ENCODE measurements at places on chromosomes 2 and 18. TPM values are rescaled to one million over a fixed set of nuclear protein-coding genes. Genes with fewer than 3 reads are reported as not detected.

The SALL3 gene
- 15.2 TPM for total RNA-seq

The PPP1CB gene
- total RNA-seq: 297 TPM

The TMEM214 gene
- total RNA-seq: 61.0 TPM

The SPHKAP gene
- total RNA-seq: 8.7 TPM

The SCN2A gene
- total RNA-seq: 24.2 TPM

The VWC2L gene
- total RNA-seq: 11.5 TPM

The COL6A3 gene
- 291 TPM for total RNA-seq

The REG1B gene
- not detected for total RNA-seq

The G6PC2 gene
- total RNA-seq: 4.2 TPM

The ERFE gene
- 1.4 TPM for total RNA-seq

The MEP1B gene
- not detected for total RNA-seq

The LRRC30 gene
- 0.49 TPM for total RNA-seq

The ZNF892 gene
- total RNA-seq: 27.9 TPM

The LRPPRC gene
- total RNA-seq: 109 TPM

The FZD7 gene
- total RNA-seq: 31.8 TPM

The MC5R gene
- total RNA-seq: 0.33 TPM

The GKN2 gene
- not detected for total RNA-seq

The HOXD3 gene
- 3.0 TPM for total RNA-seq

The CCDC150 gene
- total RNA-seq: 5.6 TPM

The PPIL3 gene
- 49.1 TPM for total RNA-seq

The ITPRIPL1 gene
- 5.7 TPM for total RNA-seq

The CCBE1 gene
- 4.8 TPM for total RNA-seq

The CYP27C1 gene
- total RNA-seq: 4.6 TPM

The GULP1 gene
- 86.1 TPM for total RNA-seq

The UGT1A4 gene
- total RNA-seq: not detected

The UGT1A5 gene
- 0.16 TPM for total RNA-seq

The GEN1 gene
- total RNA-seq: 11.9 TPM

Data from camera-type eye (tissue), 1 donor.